ENCODE measurements at places on chromosomes 6 and 20. TPM values are rescaled to one million over a fixed set of nuclear protein-coding genes. Genes with fewer than 3 reads are reported as not detected.

GRCh38 chr6:142822842-142823241 lies 122.1 kb downstream of the HIVEP2 start:
- DNase-seq = no peak
- peak overlapping the region; percentile 82 for H3K27ac ChIP-seq
- peaks cover 54% of the 10 kb centered on the region for H3K4me1 ChIP-seq
- H3K27me3 ChIP-seq = peaks cover 2% of the 10 kb centered on the region

DNA sequence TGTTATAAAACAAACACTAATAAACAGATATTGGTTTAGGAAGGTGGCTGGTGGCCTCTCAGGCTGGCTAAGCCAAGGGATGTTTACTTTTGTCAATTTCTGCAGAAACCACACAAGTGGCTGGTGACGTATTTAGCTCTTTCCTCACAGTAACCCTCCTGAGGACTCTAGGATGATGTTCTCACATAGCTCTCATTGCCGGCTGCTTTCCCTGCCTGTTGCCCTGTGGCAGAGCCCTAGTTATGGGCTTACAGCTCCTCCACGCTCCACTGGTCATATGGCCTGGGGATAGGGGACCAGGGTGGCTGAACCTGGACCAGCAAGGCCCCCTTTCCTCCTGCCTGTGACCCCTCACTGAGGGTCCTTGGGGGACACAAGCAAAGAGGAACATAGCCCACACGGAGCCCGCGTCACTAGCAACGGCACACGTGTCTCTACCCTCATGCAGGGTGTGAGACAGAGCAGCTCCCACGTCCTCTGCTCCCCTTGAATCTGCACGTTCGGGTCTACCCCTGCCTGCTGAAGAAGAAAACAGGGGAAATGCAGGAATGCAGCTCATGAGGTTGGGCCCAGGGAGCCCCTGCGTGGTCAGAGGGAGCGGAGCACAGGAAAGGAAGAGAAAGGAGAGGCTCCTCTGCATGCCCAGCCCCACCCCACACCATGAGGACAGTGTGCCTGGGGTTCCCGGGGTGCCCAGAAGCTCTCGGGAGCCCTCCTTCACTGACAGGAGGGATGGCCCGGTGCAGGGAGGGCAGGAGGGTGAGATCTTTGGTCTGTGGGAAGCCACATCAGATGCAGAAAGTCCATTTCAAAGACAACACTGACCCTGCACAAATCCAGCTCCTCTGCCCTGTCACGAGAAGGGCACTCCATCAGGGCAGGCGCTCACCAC lies 13.9 kb downstream of the RAMACL start:
- DNase-seq = no peak
- H3K36me3 ChIP-seq = no peaks in the 10 kb centered on the region
- no peaks in the 10 kb centered on the region for H3K4me1 ChIP-seq
- H3K4me3 ChIP-seq = no peak overlapping the region
- no peaks in the 10 kb centered on the region for H3K27me3 ChIP-seq

The NAA20 gene
- total RNA-seq = 85.4 TPM

GRCh38 chr6:99189823-99190721 lies 159.4 kb downstream of the FAXC start:
- H3K27me3 ChIP-seq = no peaks in the 10 kb centered on the region
- no peak overlapping the region for H3K4me3 ChIP-seq
- H3K4me1 ChIP-seq = peaks cover 5% of the 10 kb centered on the region
- no peaks in the 10 kb centered on the region for H3K36me3 ChIP-seq

GRCh38 chr6:37056439-37057127 lies 51.1 kb downstream of the FGD2 start:
- DNase-seq = no peak
- H3K27ac ChIP-seq = no peak overlapping the region
- H3K27me3 ChIP-seq = no peaks in the 10 kb centered on the region
- peaks cover 25% of the 10 kb centered on the region for H3K4me1 ChIP-seq
- H3K36me3 ChIP-seq = no peaks in the 10 kb centered on the region

- H3K4me3 ChIP-seq = no peak overlapping the region
- H3K27me3 ChIP-seq = peaks cover 3% of the 10 kb centered on the region
- no peak for DNase-seq
- H3K27ac ChIP-seq = no peak overlapping the region
- peaks cover 3% of the 10 kb centered on the region for H3K4me1 ChIP-seq
Observed at GRCh38 chr6:21826023-21826422, 232.5 kb downstream of the SOX4 start.

The SLC22A16 gene
- not detected for total RNA-seq

DNA sequence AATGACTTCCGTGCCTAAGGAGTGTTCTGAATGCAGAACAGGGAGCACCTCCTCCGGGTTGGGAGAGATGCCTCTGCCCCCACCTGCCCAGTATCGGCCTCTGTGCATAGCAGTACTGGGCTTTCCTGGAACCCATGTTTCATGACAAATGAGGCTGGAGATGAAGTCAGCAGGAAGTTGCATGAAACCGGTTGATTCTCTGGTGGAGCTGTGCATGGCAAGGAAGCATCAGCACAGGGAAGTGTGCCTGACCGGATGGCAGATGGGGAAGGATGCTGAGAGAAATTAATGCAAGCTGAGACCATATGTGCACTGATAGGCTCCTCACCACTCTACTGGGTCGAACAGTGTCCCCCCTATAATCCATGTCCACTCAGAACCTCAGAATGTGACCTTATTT lies 155.5 kb downstream of the CDH26 start:
- no peaks in the 10 kb centered on the region for H3K4me1 ChIP-seq
- no peaks in the 10 kb centered on the region for H3K36me3 ChIP-seq

DNA sequence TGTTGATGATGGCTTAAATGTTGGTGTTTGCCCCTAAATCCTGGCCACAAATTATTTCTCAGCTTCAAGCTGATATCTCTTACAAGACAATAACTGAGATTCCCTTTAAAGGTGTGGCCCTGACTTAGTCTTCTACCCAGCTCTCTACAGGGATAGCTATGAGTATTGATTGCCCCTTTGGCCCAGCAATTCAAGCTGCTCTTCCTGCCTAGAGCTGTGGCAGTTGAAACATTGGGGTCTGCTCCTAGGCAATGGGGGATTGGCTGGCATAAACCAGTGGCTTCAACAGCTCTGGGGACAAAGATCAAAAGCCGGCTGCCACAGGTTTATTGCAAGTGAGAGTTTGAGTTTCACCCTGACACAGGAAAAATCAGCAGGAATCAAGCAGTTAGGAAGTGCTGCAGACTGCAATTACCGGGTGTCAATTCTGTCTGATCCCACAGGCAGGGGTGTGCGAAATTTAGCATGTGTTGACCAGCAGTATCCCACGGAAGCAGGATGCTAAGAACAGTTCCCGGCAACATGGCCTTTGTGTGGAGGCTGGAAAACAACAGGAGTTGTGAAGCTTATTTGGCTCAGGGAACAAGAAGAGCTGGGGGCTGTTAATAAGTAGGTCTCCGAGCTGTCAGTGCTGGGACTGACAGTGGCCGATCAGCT lies 66.2 kb upstream of the IYD start:
- H3K4me1 ChIP-seq = peaks cover 3% of the 10 kb centered on the region
- no peak for DNase-seq
- H3K36me3 ChIP-seq = no peaks in the 10 kb centered on the region
- no peak overlapping the region for H3K27ac ChIP-seq
- H3K4me3 ChIP-seq = no peak overlapping the region

GRCh38 chr6:53492860-53493634 lies 51.9 kb downstream of the GCLC start:
- peaks cover 7% of the 10 kb centered on the region for H3K4me1 ChIP-seq
- H3K4me3 ChIP-seq = no peak overlapping the region
- peaks cover 3% of the 10 kb centered on the region for H3K36me3 ChIP-seq
- DNase-seq = peak; percentile 69

The C20orf144 gene
- 0.26 TPM for total RNA-seq

The HRH3 gene
- total RNA-seq = not detected

GRCh38 chr6:163651426-163651825 lies 236.9 kb downstream of the QKI start:
- DNase-seq = no peak
- no peak overlapping the region for H3K27ac ChIP-seq
- no peaks in the 10 kb centered on the region for H3K36me3 ChIP-seq
- H3K4me3 ChIP-seq = no peak overlapping the region

- H3K27me3 ChIP-seq = no peaks in the 10 kb centered on the region
- H3K27ac ChIP-seq = no peak overlapping the region
- no peak overlapping the region for H3K4me3 ChIP-seq
- H3K36me3 ChIP-seq = peaks cover 62% of the 10 kb centered on the region
- H3K4me1 ChIP-seq = no peaks in the 10 kb centered on the region
- DNase-seq = no peak
Observed at GRCh38 chr20:38067717-38068365, 34.3 kb downstream of the RPRD1B start.

DNA sequence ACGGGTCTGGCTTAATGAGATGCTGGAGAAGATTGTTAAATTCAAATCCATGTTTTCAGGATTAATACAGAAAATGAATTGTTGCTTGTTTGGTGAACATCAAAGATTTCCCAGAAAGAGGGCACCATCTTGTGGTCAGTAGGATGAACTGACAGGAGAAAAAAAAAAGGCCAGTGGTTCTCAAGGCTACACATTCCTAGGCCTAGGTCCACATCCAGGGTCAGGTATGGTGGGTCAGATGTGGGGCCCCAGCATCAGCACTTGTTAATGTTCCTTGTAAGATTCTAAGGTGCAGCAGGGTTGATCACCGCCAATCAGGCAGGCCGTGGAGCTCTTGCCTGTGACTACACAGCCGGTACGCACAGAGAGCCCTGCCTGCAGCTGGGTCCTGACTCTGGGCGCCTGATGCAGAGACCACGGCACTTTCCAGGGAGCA lies 34.0 kb upstream of the FOXO3 start:
- no peak overlapping the region for H3K27ac ChIP-seq
- peaks cover 10% of the 10 kb centered on the region for H3K27me3 ChIP-seq
- no peak for DNase-seq
- H3K36me3 ChIP-seq = no peaks in the 10 kb centered on the region

The DEFB124 gene
- not detected for total RNA-seq

GRCh38 chr6:122347280-122347679 lies 52.2 kb upstream of the HSF2 start:
- H3K27me3 ChIP-seq = peaks cover 11% of the 10 kb centered on the region
- H3K4me3 ChIP-seq = no peak overlapping the region
- no peaks in the 10 kb centered on the region for H3K36me3 ChIP-seq
- no peak for DNase-seq
- H3K27ac ChIP-seq = no peak overlapping the region

Data from activated CD4-positive, alpha-beta T cell treated with anti-CD3 and anti-CD28 coated beads, Interleukin-2, amount 10 ng/mL, durations not matched to agents 24 days and 14 days (primary cell).